Effector CD8-positive, alpha-beta T cell (primary cell): ENCODE measurements at places on chromosomes 7 and 10.

GRCh38 chr7:54811041-54811845 is 52.2 kb upstream of the SEC61G start:
- no peak for DNase-seq

DNA sequence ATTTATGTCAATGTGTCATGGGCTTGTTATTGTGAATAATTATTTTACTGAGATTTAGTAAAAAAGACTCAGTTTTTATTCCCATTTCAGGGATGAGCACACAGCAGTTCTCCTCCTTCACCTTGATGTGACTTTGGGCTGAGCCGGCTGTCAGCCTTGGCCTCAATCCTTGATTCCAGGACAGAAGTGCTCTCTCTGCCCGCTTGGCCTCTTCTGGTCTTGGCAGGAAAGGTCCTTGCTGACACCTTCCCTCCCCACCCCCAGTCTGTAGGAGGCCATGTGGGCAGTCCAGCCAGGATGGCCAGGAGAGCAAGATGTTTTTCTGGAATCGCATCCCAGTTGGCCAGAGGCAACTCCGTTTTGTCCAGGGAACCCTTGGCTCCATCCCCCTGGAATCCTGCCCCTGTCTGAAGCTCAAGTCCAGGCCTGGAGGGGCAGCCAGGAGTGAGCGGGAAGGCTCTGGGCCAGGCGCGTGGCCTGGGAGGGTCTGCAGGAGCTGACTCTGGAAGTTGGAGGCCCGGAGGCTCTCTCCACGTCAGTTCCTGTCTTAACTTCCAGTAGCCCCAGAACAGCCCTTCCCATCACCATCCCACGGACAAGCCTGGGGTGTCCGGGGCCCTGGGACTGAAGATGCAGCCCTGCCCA is 100.9 kb downstream of the PDGFA start:
- no peak for DNase-seq

DNA sequence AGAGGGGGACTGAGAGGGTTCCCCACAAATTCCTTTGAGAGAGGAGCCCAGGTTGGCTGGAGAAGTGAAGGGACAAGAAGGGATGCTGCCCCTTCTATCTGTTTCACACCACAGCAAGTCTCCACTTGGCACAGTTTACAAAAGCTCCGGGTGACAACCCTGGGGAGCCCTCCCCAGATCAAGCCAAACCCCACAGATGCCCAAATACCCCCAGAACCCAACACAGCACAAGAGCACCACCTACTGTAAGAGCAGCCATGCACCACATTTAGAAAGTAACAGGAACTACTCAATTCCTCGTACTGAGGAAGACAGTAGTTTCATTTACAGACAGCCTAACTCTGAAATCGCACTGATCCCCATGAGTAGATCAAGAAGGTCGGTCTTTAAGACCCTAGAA is 67.8 kb upstream of the ATP6V0A4 start:
- peak; percentile 10 for DNase-seq

DNA sequence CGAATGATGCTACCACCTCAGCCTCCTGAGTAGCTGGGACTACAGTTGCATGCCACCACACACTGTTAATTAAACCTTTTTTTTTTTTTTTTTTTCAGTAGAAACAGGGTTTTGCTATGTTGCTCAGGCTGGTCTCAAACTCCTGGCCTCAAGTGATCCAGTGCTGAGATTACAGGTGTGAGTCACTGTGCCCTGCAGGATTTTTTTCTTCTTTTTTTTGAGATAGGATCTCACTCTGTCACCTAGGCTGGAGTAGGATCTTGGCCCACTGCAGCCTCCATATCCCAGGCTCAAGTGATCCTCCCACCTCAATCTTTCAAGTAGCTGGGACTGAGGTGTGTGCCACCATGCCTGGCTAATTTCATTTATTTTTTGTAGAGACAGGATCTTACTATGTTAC is 6.4 kb downstream of the ACTA2 start:
- no peak for DNase-seq

DNA sequence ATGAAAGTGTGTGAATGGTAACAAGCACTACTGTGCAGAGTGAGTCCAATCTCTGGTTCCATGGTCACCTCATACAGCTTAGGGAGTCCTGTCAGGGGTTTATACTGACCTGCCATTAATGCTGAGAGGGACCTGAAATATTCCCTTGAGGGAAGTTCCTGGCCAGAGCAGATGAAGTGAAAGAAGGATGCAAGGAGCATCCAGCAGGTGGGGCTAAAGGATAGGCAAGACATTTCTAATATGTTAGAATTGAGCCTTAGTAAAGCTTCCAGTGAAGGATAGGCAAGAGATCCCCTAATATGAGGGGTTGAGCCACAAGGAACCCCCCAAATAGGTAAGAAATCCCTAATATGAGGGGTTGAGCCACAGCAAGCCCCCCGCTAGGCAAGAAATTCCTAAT is 25.5 kb upstream of the FAM221A start:
- no peak for DNase-seq

- DNase-seq: no peak
Observed at GRCh38 chr7:82598958-82599357, 155.4 kb upstream of the CACNA2D1 start.

DNA sequence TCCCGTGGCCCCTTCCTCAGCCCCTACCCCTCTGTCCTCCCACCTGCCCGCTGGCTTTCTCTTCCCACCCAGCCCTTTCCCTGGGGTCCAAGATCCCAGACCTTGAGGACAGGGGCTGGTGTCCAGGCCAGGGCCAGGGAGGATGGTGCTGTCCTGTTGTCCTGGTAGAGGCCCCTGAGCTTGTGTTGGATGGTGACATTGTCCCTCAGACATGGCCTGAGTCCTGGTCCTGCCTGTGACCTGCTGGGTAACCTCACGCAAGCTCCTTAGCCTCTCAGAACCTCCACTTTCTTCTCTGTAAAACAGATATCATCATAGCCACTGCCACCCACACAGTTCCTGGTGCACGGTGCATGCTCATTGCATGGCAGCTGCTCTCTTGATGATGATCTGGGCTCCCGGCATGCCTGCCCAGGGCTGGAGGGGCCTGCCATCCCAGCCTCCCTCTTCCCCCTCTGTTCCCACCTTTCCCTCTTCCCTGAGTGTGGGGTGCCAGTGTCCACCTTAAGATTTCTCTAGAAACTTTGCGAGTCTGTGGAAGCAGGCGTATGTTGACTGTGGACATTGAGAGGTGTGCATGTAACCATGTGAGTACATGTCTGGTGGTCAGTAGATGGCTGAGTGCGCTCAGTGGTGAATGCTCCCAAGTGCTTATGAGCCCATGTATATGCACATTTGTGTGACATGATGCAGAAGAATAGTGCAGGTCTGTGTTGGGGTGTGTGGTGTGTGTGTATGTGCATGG is 60.4 kb downstream of the NEURL1 start:
- DNase-seq: no peak

GRCh38 chr10:110051487-110051886 is 43.7 kb downstream of the ADD3 start:
- no peak for DNase-seq

DNA sequence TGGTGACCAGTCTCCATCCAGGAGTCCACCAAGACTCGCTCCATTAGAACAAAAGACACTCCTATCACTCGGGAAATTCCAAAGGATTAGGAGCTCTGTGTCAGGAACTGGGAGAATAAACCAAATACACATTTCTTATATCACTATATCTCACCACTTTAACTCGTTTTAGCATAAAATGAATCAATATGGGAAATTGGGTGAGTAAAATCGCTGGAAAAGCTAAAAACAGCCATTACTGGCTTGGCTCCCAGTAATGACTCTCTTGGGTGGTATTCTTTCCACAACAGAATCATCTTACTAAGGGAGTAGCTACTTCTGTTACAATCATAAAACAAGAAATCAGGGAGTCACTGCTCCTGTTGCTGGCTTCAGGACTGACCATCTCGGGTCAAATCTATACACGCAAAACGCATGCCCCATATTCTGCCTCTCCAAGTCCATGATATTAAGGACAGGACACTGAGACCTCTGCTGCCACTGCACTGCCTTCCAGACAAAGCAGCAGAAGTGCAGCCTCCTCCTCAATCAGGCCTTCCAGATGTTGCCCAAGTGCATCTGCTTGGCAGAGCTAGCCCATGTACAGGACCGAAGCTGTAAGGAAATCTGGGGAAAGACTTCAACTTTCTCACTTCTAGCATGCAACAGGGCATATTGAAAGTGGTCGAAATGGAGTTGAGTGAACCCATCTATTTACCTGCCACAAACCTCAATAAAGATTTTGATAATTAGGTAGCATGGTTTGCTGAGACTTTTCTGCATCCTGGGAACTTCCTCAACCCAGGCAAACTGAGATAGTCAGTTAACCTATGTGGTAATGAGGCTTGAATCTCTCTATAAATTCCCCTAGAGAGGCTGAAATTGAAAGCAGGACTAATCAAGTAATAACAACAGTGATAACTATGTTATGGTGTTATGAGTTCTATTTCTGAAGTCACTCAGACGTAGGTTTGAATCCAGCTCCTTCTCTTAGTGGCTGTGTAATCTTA is 14.4 kb upstream of the PANK1 start:
- DNase-seq: no peak
